Globus pallidus (tissue), 1 donor: ENCODE measurements at places on chromosomes 11 and 22.

DNA sequence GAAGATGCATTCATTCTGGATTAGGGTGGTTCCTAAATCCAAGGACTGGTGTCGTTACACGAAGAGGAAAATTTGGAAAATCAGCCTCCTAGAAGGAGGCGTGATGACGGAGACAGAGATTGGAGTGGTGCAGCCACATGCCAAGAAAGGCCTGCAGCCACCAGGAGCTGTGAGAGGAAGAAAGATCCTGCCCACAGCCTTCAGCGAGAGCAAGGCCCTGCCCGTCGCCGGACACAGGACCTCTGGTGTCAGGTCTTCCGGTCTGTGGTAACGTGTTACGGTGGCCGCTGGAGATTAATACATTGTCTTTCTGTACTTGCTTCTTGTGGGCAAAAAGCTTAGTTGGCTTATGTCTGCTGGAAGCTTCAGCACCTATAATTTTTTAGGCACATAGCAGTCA lies 1045.8 kb downstream of the BRD1 start:
- no peak for DNase-seq

DNA sequence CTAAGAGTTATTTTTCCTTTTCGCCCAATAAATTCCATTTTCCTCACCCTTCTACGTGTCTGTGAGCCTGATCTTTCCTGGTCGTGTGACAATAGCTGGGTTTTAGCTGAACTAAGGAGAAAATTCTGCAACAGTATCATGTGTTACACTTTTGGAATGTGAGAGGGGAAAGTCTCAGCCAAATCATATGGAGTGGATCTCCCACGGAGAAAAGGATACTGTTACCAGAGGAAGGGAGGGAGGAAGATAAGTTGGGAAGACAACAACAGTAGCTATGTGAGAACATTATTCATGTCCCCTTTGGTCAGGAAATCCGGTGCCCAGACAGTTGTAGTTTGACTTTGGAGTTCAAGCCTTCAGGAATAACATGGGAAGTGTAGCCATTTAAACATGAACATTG lies 584.0 kb upstream of the RAG2 start:
- DNase-seq: no peak

DNA sequence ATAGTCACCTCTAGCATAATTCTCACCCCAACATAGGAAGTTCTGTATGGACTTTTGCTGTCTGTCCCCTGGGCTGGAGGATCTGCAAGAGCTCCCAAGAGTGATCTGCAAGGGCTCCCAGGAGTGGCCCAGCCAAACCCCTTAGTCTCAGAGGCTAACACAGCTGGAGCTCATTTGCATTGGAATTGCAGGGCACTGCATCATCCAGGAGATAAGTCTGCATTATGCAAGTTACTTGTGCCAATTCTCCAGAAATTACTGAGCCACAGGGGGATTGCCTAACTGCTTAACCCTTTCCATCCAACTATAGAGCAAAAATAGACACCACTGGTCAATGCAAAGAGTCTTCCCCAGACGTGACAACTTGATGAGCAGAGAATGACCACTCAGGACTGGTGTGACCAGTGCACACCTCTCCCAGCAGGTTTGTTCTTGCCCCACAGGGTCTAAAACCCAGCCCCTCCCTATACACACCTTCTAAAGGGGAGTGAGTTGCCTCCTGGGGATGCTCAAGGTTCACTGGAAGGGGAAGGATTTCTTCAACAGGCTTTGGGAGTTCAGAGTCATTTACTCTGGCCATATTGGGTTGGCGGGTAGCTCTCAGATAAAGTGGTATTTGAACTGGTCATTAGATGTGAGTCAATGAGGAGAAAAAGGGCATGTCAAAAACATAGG lies 38.4 kb downstream of the POU2AF3 start:
- no peak for DNase-seq

- no peak for DNase-seq
Observed at GRCh38 chr11:37115963-37116362, 517.9 kb upstream of the RAG2 start.
